ENCODE measurements at places on chromosomes 1 and 21.

DNA sequence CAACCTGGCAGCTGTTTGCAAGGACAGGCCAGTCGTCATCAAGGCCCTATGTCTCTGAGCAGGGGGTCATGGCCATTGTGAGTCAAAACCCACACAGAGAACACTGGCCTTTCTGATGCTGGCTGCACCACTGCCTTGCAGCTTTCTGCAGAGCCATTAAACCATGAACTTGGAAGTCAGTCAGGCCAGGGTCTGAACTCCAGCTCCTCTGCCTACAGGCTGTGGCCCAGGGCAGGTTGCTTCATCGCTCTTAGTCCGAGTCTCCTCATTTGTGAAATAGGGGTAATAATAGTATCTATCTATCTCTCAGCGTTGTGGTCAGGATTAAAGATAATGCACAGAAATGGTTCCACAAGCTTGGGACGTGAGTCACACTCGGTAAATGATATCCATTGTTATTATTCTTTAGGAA lies 35.8 kb upstream of the HIVEP3 start:
- no peak for DNase-seq

DNA sequence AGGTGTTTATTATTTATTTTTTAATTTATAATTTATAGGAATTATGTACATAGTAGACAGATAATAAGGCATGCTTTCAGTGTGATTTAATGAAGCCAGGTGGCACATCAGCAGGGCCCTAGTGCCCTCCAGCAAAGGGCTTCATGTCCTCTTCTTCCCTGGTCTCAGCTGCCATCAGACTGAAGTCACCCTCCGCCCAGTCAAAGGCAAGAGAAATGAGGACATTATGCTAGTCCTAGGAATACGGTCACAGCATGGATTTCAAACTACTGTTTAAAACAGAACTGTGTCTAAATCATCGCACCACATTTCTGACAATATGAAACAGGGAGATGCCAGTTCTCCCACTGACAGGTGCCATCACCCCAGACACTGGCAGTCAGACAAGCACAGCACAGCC lies 168.1 kb downstream of the SEC16B start:
- DNase-seq = no peak

- no peak for DNase-seq
Measured at GRCh38 chr1:156401681-156402081, 32.7 kb downstream of the RHBG start.

GRCh38 chr1:5067246-5067645 lies 412.8 kb downstream of the AJAP1 start:
- DNase-seq = no peak

DNA sequence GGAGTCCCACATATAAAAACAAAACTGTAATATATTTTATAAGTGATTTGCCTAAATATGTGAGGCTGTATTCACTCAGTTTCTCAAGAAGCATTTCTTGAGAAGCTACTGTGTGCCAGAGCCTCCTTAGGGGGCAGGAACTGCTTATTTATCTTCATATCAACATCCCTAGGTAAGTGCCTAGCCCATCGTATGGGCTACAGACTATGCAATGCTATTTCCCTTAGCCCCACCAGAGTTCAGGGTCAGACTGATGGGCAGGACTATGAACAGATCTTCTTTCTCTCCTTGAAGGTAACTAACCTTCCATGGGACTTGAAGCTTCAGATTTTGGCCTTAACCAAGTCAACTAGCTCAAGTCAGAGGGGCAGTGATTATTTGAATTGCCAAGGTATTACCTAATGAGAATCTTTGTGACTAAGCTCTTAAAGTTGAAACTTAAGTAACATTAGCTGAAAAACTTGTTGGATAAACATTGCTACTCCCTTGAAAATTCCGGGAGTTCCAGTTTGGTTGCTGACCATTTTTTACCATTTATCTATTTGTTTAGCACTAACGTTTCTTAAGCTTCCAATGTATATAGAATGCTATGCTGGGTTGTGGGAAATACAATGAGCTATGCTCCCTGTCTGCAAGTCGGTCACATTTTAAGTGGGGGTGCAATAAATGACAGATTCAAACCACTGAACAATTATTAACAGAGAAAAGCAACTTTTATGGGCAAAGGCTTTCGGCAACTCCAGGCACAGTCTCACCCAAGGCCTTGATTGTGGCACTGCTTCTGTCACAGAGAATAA lies 85.2 kb downstream of the GPR88 start:
- DNase-seq = no peak

GRCh38 chr1:110339407-110340206 lies 430 bp downstream of the RBM15 start:
- peak; percentile 26 for DNase-seq

DNA sequence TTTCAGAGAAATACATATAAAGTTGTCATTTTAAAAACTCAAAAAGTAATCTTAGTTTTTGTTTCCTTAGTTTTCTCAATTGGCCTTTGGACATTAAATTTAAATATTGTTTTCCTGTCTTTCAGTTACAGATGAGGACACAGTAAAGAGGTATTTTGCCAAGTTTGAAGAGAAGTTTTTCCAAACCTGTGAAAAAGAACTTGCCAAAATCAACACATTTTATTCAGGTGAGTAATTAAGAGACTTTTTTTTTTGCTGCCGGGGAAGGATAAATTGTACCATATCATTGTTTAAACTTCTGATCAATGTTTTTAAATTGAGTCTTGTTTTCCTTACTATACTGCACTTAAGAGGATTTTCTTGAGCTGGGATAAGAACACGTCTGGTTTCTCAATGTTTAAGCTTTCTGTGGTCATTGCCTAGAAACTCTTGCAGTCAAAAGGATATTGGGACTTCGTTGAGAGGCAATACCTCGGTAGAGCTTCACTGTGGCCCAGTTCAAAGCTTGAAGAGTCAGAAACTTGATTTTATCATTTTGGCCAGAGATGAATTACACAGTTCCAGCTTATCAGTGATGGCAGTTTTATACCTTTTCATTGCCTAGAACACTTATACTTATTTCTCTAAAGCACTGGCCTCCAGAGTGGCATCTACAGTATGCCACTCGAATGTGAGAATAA lies 124.9 kb upstream of the KIAA1614 start:
- DNase-seq = no peak

- DNase-seq = no peak
Measured at GRCh38 chr1:24599265-24599664, 43.4 kb downstream of the NCMAP start.

DNA sequence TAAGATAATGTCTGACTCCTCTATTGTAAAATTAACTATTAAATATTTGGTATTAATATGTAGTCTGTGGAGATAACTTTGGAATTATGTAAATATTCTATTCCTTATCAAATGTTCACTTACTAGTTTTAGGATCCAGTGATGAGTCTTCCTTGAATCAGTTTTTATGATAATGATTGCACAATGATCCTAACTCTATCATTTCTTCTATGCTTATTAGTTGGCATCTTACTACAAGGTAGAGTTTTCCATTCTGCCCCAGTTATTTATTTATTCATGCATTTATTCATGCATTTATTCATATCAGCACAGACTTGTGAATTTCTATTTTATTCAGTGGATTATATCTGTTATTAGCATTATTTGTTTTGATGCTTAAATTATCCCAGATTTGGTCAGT lies 7.4 kb upstream of the MGST3 start:
- DNase-seq = no peak

DNA sequence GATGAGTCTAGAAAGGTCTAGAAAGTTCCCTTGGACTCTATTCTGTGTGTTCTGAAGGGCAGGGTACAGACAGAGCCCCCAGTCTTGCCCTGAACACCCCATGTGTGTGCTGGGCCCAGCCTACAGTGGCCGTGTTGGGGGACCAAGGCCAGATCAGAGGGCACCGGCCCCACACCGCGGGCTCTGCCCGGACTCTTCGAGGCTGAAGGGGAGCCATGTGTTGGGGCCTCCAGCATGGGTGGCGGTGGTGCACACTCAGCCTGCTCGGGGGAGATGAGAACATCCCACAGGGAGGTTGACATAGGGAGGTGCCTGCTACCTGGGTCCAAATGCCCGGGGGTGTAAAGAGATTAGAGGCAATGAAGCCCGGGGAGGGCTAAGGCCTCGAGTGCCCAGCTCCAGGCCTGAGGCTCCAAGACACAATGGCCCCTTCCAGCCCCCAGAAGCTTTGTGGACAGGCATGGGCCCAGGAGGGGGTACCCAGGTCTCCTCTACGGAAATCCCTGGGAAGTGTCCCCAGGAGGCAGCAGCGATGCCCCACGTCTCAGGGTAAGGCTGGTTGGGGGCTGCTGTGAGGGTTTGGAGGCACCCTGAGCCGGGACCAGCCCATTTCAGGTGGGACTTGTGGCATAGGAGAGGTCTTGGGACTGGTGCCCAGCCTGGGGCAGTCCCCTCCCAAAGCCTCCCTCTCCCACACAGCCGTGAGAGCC lies 12.1 kb downstream of the ARHGEF16 start:
- no peak for DNase-seq

DNA sequence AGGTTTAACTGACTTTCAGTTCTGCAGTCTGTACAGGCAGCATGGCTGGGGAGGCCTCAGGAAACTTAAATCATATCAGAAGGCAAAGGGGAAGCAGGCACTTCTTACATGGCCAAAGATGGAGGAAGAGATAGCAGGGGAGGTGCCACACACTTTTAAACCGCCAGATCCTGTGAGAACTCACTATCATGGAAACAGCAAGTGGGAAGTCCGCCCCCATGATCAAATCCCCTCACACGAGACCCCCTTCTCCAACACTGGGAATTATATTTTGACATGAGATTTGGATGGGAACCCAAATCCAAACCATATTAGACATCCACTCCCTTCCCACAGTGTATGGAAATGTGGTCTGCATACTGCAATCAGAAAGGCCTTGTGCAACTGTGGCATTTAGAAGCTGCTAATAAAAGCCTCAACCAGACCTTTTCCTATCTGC lies 148.2 kb downstream of the FCRL5 start:
- DNase-seq = no peak

GRCh38 chr21:37058261-37058660 lies 14.6 kb downstream of the PIGP start:
- no peak for DNase-seq

GRCh38 chr1:167728818-167729410 lies 7.1 kb downstream of the MPZL1 start:
- no peak for DNase-seq

Measured in brain pericyte (primary cell).